ENCODE measurements at places on chromosomes 7 and 10.

GRCh38 chr7:108805808-108806397 lies 236.2 kb downstream of the DNAJB9 start:
- DNase-seq, result no peak

DNA sequence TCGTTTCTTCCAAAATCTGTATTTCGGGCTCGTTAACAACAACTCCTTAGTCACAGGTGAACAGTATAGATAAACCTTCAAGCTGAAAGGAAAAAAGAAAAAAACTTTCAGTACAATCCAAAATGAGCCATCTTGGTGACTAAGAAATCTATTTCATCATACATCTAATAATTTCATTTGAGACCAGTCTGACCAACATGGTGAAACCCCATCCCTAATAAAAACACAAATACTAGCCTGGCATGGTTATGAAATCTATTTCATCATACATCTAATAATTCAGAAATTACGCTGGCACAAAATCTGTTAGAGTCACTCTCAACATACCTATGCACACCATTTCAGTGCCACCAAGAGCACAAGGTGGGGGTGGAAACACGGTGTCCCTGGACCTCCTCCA lies 8.8 kb downstream of the DCLRE1C start:
- DNase-seq, result no peak

DNA sequence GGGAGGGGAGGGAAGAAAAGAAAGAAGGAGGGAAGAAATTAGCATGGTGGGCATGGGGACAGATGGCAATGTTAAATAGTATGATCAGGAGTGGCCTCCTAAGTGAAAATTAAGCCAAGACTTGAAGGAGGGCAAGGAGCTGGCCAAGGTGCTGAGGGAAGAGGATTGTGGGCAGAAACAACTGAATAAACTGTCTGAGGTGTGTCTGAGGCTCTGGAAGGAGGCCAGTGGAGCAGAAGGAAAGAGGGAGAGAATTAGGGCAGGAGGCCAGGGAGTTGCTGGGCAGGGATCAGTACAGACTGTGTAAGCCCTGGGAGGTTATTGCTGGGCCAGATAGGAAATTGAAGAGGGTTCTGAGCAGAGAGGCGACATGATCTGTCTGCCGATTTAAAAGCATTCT lies 40.6 kb upstream of the VKORC1L1 start:
- DNase-seq, result no peak

- DNase-seq, result no peak
These were observed 138.4 kb downstream of the MDFIC start for GRCh38 chr7:115060095-115060870.

DNA sequence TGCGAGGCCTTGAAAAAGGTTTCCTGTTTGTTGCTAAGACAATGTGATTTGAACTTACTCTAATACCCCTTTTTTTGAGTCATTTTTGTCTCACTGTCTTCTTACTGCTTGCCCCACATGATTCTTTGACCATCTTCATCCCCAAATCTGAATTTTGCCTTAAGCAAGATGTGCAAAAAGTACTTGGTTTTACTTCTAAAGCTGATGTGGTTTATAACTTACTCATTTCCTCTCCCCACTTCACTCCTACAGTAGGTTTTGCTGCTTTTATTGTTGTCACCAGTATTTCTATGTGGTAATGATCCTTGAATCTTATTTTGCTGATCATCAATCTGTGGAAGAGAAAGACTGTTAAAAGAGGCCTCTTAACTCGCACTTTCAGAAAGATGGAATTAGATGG lies 396.4 kb downstream of the SDK1 start:
- DNase-seq, result no peak

DNA sequence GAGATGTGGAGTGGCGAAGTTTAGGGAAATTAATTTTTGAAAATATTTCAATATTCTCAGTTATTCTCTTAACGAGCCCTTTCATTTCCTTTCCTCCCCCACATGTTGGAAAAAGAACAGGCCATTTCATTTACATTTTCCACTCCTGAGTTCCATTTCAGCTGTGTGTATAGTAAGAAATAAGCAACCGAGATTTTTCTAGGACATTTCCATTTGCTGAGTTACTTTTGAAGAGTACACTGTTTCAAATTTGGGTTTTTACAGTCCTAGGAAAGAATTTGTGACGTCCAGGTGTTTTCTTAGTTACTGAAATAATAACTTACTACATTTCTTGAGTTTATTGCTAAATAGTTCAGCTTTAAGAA lies 1.2 kb downstream of the SEPTIN7 start:
- no peak for DNase-seq
